NCI-H1694 (cell line): ENCODE measurements at places on chromosomes 11 and 22.

DNA sequence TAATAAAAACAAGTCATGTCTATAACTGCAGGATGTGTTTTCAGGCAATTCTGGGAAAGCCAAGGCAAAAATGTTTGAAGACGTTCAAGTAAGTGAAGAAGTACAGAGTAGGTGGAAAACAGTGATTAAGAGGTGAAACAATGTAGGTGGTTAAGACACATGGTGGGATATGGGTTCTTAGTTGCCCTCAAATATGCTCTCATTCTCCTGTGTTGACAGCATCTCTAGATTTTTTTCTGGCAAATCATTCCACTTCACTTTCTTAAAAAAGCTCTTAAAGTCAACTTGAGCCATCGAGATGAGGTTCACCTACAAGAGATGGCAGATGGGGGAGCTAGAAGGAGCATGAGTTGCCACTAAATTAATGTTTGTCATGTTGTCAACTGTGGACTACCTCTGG, 1041.0 kb upstream of the CNTN5 start:
- DNase-seq = no peak

GRCh38 chr11:124479561-124479960, 34.1 kb upstream of the OR8B8 start:
- no peak for DNase-seq

DNA sequence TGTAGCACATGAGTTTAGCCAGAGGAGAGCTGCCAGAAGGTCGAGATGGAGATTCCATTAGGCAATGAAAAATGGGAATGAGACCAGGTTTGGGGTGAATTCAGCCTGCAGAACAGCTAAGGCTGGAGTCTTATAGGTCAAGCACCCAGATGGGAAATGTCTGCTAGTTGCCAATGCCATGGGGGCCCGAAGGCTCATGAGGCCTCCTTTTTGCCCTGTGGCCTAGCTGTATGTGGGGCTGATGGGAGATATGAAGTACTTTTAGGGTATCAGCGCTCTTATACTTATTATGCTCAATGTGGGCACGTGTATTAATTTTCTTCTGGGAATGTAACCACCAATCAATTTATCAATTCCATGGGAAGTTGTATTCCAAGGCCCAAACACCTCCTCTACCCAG, 8.7 kb downstream of the PPFIBP2 start:
- DNase-seq = no peak

DNA sequence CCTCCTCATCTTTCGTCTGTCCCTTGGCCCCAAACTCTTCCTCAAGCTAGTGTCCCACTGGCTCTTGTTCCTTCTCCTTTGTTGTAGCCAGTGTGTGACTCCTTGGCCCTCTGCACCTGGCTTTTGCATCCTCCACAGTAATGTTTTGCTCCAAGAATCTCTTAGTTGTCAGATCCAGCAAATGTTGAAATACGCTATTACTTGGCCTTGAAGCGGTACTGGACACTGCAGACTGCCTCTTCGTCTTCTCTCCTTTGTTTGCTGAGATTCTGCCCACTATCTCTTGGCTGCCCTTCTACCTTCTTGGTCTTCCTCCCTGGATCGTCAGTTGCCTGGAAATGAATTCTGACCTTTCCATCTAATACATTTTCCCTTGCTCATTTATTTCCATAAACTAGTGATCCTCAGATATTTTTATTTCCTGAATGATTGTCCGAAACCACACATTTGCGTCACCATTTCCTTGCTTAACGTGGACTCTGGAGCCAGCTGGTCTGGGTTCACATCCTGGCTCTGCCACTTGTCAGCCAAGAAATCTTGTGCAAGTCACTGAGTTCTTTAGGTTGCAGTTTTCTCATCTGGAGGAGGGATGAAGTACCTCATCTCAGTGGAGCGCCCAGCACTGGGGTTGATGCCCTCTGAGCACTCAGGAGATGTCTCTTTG, 113.6 kb downstream of the LDLRAD3 start:
- no peak for DNase-seq

DNA sequence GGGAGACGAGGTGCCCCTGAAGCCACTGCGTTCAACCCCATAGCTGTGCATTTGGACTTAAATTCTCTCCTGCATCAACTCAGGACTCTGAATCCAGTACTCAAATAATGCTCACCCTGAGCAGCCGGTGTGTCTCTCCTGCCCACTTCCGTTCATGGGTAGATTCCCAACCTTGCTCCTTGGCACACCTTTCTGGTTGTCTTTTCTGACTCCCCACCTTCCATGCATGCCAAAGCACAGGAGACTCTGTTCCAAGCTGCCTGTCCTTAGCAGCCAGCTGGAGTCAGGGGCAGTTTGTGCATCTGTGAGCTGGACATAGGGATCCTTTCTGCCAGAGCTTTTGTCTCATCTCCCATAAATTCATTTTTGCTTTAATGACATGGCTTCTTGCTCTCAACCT, 1242.5 kb downstream of the TBC1D22A start:
- no peak for DNase-seq

GRCh38 chr22:43006753-43007152, 8.2 kb downstream of the PACSIN2 start:
- no peak for DNase-seq

GRCh38 chr11:73239111-73239521, 21.0 kb downstream of the P2RY2 start:
- DNase-seq = no peak

- no peak for DNase-seq
Measured at GRCh38 chr11:62615521-62615920, 2.5 kb downstream of the ROM1 start.

DNA sequence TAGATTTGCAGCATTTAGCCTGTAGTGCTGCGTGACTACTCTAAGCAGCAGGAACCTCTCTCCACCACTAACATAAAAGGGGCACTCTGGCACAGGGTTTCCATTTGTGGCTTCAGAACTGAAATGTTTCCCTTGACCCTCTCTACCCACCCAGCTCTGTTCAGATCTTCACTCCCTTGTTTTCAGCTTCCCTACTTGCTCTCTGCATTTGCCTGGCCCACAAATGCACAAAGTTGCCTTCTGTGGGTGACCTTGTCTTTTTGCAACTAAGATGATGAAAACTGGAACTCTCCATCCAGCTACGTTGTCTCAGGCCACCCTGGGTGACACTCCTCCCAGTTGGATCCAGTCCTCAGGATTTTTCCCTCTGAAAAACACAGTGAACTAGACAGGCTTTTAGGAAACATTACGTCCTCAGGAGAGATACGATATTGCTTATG, 19.8 kb upstream of the PSMA1 start:
- no peak for DNase-seq

DNA sequence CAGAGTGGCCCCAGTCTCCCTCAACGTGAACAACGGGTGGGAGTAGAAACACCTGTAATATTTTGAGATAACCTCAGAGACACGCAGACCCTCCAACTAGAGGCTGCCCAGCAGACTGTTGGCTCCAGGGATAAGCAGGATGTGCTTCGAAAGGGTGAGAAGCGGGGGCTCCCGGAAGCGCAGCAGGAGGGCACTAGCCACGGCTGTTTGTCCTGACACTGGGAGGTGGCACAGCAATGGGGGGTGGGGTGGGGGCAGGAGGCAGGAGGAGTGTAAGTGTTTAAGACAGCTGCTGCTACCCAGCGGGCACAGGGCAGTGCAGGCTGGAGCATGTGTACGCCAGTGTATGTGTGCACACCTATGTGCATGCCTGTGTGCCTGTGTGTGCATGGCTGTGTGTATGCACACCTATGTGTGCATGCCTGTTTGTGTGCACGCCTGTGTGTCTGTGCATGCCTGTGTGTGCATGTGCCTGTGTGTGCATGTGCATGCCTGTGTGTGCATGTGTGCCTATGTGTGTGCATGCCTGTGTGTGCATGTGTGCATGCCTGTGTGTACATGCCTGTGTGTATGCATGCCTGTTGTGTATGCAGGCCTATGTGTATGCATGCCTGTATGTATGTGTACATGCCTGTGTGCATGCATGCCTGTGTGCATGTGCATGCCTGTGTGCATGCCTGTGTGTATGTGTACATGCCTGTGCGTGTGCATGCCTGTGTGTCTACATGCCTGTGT, 154.7 kb downstream of the SHANK2 start:
- no peak for DNase-seq

GRCh38 chr11:128825050-128825784, 41.9 kb downstream of the KCNJ1 start:
- no peak for DNase-seq

DNA sequence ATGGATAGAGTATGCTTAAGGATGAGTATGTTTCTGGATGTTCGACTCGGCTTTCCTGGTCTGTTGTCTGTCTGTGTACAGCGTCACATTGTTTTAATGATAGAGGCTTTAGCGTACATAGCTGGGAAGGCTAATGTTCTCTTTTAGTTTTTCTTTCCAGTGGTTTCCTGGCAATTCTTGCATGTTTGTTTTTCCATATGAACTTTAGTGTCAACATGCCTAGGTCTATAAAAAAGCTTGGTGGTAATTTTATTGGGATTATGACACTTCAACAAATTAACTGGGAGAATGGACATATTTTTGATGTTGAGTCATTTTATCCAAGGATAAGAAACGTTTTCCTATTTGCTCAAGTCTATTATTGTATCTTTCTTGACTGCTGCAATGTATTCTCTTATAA, 17.6 kb downstream of the F2 start:
- DNase-seq = no peak

GRCh38 chr22:23079814-23080521, 9.6 kb downstream of the GNAZ start:
- no peak for DNase-seq

GRCh38 chr22:50206599-50206998, 5.8 kb downstream of the SELENOO start:
- no peak for DNase-seq

- DNase-seq = no peak
Measured at GRCh38 chr11:76380159-76380976, 564 bp downstream of the THAP12 start.

DNA sequence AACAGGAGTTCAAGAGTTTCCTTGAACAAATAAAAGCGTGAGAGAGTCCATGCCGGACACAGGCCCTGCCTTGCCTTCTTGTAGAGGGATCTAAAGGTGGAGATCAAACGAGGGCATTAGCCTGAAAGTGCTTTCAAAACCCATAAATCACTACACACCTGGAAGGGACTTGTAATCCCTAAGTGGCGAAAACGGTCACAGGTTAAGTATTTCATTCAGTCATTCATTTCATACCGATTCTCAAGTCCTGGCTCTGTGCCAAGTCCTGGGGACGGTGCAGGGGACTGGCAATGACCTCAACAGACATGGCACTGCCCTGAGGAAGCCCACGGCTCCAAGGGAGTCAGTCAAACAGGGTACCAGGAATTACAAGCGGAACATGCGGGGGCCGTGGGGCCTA, 26.6 kb downstream of the ELFN2 start:
- no peak for DNase-seq

GRCh38 chr11:1780700-1781592, 17.2 kb upstream of the CTSD start:
- DNase-seq = no peak

- DNase-seq = no peak
Measured at GRCh38 chr11:88410056-88410455, 72.5 kb upstream of the CTSC start.

DNA sequence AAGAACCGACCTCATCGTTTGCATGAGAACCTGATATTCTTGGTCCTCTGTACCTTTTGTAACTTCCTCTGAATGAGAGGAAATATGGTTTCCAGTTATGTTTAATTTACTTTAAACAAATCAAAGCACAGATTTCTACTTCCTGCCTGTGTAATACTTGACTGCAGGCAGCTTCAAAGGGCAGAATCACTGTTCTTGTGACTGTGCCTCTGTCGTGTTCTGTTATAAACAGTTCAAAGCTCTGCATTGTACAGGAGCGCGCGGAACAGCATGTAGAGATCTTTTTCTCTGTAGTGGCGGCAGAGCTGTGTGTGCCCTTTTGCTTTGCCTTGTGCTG, 73.2 kb upstream of the CLDN5 start:
- no peak for DNase-seq

DNA sequence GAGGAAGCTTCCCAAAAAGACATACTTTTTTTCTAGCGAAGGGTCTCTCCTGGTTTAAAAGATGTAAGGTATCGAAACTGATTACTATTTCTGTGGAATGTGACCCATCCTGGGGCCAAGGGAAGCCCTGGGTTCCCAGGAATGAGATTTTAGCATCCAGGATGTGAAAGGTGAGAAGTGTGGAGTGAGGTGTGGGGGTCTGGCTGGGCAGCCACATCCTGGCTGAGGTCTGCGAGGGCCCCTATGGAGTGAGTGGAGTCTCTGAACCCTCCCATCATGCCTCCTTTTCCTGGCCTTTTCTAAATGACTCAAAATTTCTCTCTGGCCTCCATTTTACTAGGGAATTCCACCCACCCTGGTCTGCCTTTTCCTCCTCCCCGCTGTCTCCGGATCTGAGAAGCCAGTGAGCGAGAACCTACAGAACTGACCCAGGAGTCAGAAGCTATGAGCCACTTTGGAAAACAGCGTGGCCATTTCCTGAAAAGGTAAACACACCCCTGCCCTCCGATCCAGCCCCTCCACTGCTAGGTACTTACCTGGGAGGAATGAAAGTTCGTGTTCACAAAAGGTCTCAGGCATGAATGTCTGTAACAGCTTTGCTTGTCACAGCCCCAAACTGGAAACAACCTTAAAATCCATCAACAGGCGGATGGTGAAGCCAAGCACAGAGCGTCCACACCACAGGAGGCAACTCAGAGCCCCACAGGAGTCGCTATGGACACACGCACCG, 27.7 kb upstream of the SHANK2 start:
- no peak for DNase-seq

DNA sequence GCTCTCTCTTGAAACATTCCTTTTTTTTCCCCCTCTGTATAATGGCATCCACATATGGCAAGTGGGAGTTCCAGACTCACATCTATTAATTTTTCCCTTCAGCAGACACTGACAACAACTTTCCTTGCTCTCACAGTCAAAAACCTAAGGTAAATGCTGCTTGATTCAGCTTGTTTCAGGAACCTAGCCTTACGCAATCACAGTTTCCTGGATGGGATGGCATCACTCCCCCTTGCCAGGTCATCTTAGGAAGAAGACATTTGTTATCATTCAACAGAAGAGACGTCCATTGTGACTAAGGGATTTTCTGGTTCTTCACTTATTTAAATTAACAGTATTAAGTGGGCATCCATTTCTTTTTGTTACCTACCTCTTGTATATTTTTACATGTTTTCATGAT, 112.0 kb upstream of the PDGFD start:
- no peak for DNase-seq

- DNase-seq = no peak
Measured at GRCh38 chr11:8277691-8278090, 14.0 kb upstream of the LMO1 start.

DNA sequence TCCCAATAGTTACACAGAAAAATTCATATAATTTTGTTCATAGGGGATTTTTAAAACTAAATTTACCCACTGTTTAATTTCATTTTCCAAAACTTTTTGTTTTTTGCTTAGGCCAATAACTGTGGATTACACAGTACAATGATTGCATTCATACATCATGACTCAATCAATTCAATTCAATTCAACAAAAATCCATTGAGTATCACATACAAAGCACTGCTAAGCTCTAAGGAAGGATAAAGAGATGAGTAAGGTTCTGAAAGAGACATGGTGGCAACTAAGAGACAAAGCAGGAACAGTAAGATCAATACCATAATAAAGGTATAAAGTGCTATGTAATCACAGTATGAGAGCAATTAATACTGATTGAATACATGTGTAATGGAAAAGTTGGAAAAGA, 9.4 kb upstream of the LAYN start:
- DNase-seq = no peak

GRCh38 chr11:45166604-45166897, 20.1 kb downstream of the PRDM11 start:
- DNase-seq = no peak
